ENCODE measurements at places on chromosomes 6 and 20. TPM values are rescaled to one million over a fixed set of nuclear protein-coding genes. Genes with fewer than 3 reads are reported as not detected.

GRCh38 chr6:28922821-28923317 lies 916 bp downstream of the TRIM27 start:
- peak overlapping the region; percentile 97 for H3K27ac ChIP-seq
- H3K4me1 ChIP-seq = peaks cover 11% of the 10 kb centered on the region
- H3K36me3 ChIP-seq = peaks cover 38% of the 10 kb centered on the region
- H3K4me3 ChIP-seq = peak overlapping the region; percentile 95

GRCh38 chr6:2839195-2839981 lies 2.3 kb downstream of the SERPINB1 start:
- H3K4me1 ChIP-seq = peaks cover 21% of the 10 kb centered on the region
- H3K27me3 ChIP-seq = no peaks in the 10 kb centered on the region
- H3K36me3 ChIP-seq = peaks cover 16% of the 10 kb centered on the region
- peak; percentile 45 for DNase-seq

DNA sequence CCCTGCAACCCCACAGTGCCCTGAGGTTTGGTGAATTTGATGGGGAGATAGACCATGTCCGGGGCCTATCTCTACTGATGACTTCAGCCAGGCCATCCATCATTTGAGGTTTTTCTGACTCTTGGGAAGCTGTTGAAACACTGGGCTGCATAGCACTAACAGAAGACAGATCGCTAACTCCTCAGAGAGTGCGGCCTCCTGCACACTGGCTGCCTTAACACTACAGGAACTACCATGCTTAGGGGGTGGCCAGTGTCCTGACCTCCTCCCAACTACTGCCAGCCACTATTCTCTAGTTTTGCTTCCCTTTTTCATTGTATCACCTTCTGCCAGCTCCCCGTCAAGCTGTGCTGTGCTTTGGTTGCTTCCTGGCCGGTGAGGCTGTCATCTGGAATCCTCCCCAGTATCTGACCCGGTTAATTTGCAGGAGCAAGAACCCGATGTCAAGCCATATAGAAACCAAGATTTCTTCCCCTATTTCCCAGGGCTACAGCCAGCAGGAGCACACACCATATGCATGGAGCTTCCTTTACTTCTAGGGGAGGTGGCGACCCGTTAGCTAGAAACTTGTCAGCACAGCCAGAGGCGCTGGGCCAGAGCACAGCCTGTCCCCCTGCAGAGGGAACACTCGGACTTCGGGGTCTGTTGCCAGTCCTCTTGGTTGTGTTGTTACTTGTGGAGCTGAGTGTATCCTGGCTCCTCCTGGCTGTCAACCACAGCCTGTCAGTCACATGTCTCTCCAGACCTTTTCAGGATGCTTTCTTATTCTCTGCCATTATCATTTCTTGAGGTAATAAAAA lies 57.3 kb upstream of the TRAF3IP2 start:
- peak overlapping the region; percentile 70 for H3K27ac ChIP-seq
- DNase-seq = peak; percentile 45
- no peak overlapping the region for H3K4me3 ChIP-seq
- H3K36me3 ChIP-seq = no peaks in the 10 kb centered on the region
- H3K4me1 ChIP-seq = peaks cover 68% of the 10 kb centered on the region

DNA sequence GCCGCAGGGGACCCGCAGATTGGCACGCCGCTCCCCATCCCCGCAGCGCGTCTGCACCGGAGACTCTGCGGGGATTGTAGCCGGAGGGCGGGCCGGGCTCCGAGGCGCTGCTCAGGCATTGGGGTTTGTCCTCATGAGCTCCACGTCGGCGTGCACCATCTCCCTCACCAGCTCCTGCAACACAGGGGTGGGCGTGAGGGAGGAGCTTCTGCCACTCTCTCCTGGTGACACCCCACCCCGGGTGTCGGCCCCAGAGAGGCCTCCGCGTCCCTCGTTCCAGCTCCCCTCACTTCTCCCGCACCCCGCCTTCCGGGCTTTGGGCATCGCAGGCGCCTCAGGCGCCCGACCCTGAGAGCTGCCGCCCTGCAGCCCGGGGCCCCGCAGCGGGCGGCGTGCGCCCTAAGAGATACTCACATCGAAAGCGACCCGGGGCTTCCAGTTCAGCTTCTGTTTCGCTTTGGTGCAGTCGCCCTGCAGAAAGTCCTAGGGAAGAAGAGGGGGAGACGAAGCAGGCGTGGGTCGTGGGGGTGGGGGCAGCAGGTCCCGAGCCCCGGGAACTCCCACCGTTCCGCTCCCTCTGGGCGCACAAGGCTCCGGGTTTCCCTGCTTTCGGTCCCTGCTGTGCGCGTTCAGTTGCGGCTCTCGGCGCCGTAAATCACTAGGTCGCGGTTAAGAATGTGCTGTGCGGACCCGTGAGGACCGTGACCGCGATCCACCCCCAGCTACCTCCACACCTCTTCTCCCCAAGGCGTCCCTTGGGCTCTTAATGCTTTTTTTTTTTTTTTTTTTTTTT lies 14.5 kb downstream of the FOXC1 start:
- DNase-seq = no peak
- peak overlapping the region; percentile 68 for H3K27ac ChIP-seq
- peak overlapping the region; percentile 34 for H3K4me3 ChIP-seq
- no peaks in the 10 kb centered on the region for H3K36me3 ChIP-seq
- H3K4me1 ChIP-seq = peaks cover 7% of the 10 kb centered on the region

- H3K27ac ChIP-seq = no peak overlapping the region
- DNase-seq = no peak
- no peaks in the 10 kb centered on the region for H3K4me1 ChIP-seq
- H3K4me3 ChIP-seq = no peak overlapping the region
- H3K27me3 ChIP-seq = no peaks in the 10 kb centered on the region
Measured at GRCh38 chr20:46849751-46850150, 44.9 kb upstream of the EYA2 start.

GRCh38 chr20:59004763-59005522 lies 2.1 kb downstream of the CTSZ start:
- no peaks in the 10 kb centered on the region for H3K36me3 ChIP-seq
- no peak for DNase-seq
- H3K27ac ChIP-seq = peak overlapping the region; percentile 94
- H3K4me3 ChIP-seq = peak overlapping the region; percentile 50

- H3K4me3 ChIP-seq = no peak overlapping the region
- H3K4me1 ChIP-seq = no peaks in the 10 kb centered on the region
- H3K27me3 ChIP-seq = no peaks in the 10 kb centered on the region
- DNase-seq = no peak
- no peak overlapping the region for H3K27ac ChIP-seq
Measured at GRCh38 chr6:70847106-70848084, 109.5 kb downstream of the B3GAT2 start.

DNA sequence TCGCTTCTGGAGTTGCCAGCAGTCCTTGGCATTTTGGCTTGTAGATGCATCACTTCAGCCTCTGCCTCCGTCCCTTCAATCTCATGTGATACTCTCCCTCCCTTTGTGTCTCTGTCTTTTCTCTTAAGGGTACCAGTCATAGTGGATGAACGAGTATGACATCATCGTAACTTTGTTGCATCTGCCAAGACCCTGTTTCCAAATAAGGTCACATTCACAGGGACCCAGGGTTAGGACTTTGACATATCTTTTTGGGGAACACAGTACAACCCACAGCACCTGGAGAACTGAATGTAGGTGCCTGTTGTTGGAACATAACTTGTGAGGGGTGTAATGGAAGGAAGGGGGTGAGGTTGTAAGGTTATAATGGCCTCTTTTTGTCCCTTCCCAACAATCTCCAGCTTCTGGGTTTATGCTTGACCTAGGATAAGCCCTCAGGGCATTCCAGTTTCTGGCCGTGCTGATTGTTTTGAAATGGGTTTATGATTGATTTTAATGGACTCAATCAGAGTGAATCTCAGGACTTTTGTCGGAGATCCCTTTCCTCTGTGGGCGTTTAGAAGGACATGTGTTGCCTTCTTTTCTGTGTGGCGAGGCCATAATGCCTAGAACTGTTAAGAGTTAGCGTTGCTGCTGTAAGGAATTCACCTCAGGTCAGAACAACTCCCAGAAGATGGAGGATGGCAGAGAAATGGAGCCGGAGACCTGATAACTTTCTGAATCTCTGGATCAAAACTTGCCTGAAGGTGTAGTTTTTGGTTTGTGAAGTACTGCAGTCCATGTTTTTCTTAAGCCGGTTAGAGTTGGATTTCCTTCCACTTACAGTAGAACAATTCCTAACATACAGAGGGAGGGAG lies 9.2 kb downstream of the ATRN start:
- peaks cover 6% of the 10 kb centered on the region for H3K4me1 ChIP-seq
- H3K36me3 ChIP-seq = no peaks in the 10 kb centered on the region
- DNase-seq = no peak
- H3K4me3 ChIP-seq = no peak overlapping the region
- no peaks in the 10 kb centered on the region for H3K27me3 ChIP-seq

- H3K27me3 ChIP-seq = no peaks in the 10 kb centered on the region
- H3K36me3 ChIP-seq = peaks cover 3% of the 10 kb centered on the region
- H3K27ac ChIP-seq = no peak overlapping the region
- H3K4me1 ChIP-seq = peaks cover 31% of the 10 kb centered on the region
Measured at GRCh38 chr6:42007286-42008137, 42.8 kb upstream of the TAF8 start.

- peaks cover 12% of the 10 kb centered on the region for H3K4me1 ChIP-seq
- H3K27ac ChIP-seq = no peak overlapping the region
- DNase-seq = no peak
- H3K4me3 ChIP-seq = no peak overlapping the region
Measured at GRCh38 chr20:59013031-59013951, 5.9 kb upstream of the TUBB1 start.

GRCh38 chr6:15392182-15392581 lies 146.3 kb downstream of the JARID2 start:
- DNase-seq = no peak
- no peaks in the 10 kb centered on the region for H3K27me3 ChIP-seq
- no peaks in the 10 kb centered on the region for H3K36me3 ChIP-seq
- no peak overlapping the region for H3K4me3 ChIP-seq

GRCh38 chr6:66897576-66897975 lies 1190.5 kb upstream of the EYS start:
- no peak overlapping the region for H3K4me3 ChIP-seq
- no peaks in the 10 kb centered on the region for H3K36me3 ChIP-seq
- no peak overlapping the region for H3K27ac ChIP-seq
- no peaks in the 10 kb centered on the region for H3K27me3 ChIP-seq
- DNase-seq = no peak

GRCh38 chr20:50267866-50268219 lies 77.2 kb downstream of the CEBPB start:
- H3K4me3 ChIP-seq = no peak overlapping the region
- H3K27ac ChIP-seq = peak overlapping the region; percentile 60
- H3K4me1 ChIP-seq = peaks cover 18% of the 10 kb centered on the region
- H3K36me3 ChIP-seq = no peaks in the 10 kb centered on the region
- no peak for DNase-seq

GRCh38 chr6:72642435-72642834 lies 20.6 kb downstream of the KCNQ5 start:
- H3K36me3 ChIP-seq = no peaks in the 10 kb centered on the region
- no peak overlapping the region for H3K4me3 ChIP-seq
- peaks cover 8% of the 10 kb centered on the region for H3K4me1 ChIP-seq
- no peak for DNase-seq
- H3K27me3 ChIP-seq = no peaks in the 10 kb centered on the region

DNA sequence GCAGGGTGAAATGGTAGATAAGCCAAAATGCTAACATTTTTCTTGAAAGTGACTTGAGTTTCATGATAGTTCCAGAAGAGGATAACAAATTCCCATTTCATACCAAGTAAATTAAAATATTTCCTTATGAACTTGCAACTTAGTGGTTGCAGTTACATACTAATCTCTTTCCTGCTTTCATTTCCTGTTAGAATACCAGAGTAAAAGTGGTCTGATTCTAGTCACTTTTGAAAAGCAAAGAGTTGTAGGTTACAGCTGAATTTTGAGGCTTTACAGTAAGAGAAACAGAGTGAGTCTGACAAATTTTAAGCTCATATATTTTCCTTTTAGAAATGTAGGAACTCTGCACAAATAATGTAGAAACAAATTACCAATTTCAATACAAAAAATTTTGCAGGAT lies 117.4 kb downstream of the ZFAND3 start:
- no peaks in the 10 kb centered on the region for H3K27me3 ChIP-seq
- H3K4me1 ChIP-seq = no peaks in the 10 kb centered on the region
- no peak overlapping the region for H3K27ac ChIP-seq
- no peak for DNase-seq
- H3K4me3 ChIP-seq = no peak overlapping the region
- H3K36me3 ChIP-seq = no peaks in the 10 kb centered on the region

GRCh38 chr6:89386917-89387491 lies 25.1 kb downstream of the RRAGD start:
- no peaks in the 10 kb centered on the region for H3K27me3 ChIP-seq
- H3K36me3 ChIP-seq = no peaks in the 10 kb centered on the region
- no peak for DNase-seq
- H3K4me3 ChIP-seq = no peak overlapping the region
- H3K4me1 ChIP-seq = peaks cover 18% of the 10 kb centered on the region

- peaks cover 4% of the 10 kb centered on the region for H3K4me1 ChIP-seq
- DNase-seq = no peak
- H3K27ac ChIP-seq = no peak overlapping the region
- peaks cover 17% of the 10 kb centered on the region for H3K36me3 ChIP-seq
- H3K27me3 ChIP-seq = no peaks in the 10 kb centered on the region
- H3K4me3 ChIP-seq = no peak overlapping the region
Measured at GRCh38 chr20:33660035-33660684, 2.0 kb upstream of the C20orf144 start.

- DNase-seq = no peak
- H3K4me3 ChIP-seq = no peak overlapping the region
- H3K27me3 ChIP-seq = no peaks in the 10 kb centered on the region
- no peaks in the 10 kb centered on the region for H3K36me3 ChIP-seq
- H3K4me1 ChIP-seq = no peaks in the 10 kb centered on the region
Measured at GRCh38 chr20:53312957-53313356, 280.7 kb downstream of the ZNF217 start.

DNA sequence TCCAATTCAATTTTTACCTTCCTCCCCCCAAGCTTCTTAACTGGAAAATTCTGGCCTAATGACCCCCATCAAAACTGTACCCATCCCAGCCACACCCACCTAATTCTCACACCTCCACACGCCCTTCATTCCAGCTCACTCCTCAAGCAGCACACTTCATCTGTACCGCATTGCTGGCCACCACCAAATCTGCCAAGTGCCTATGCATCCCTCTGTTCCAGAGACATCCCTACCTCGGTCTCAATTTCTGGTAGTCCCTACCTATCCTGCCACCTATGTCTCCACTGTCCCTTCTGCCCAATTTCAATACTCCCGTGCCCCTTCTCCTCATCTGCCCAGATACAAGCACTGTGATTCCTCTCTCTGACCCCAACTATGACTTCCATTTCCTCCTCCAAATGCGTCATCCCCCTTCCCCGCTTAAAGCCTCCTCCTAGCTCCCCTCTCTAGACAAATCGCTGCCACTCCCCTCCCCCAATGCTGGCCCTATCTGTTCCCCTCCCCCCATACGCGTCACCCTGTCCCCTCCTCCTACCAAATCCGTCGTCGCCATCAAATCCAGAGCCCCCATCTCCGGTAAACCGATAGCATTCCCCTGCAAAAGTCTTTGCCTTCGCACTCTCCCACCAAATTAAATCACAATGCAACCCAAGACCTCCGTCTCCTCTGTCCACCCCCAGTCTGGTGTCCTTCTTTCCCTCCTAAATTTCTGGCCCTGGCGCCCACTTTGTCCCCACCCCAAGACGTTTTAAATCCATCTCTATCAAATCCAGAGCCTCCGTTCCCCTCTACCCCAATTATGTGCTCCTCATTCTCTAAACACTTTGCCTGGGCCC lies 1.2 kb downstream of the MTCH1 start:
- no peaks in the 10 kb centered on the region for H3K27me3 ChIP-seq
- H3K4me3 ChIP-seq = peak overlapping the region; percentile 100
- DNase-seq = peak; percentile 65
- peak overlapping the region; percentile 98 for H3K27ac ChIP-seq
- no peaks in the 10 kb centered on the region for H3K36me3 ChIP-seq

BANF2 gene
- not detected for total RNA-seq

BMP2 gene
- 27.1 TPM for total RNA-seq

ZNF451 gene
- total RNA-seq = 80.3 TPM

FRK gene
- 3.5 TPM for total RNA-seq

LPA gene
- total RNA-seq = not detected

HNF4A gene
- not detected for total RNA-seq

SLC32A1 gene
- not detected for total RNA-seq

CDH26 gene
- 1.8 TPM for total RNA-seq

SPTLC3 gene
- total RNA-seq = 38.8 TPM
